Liver (tissue), 10 donors: ENCODE measurements at places on chromosomes 1 and 21. TPM values are rescaled to one million over a fixed set of nuclear protein-coding genes. Genes with fewer than 3 reads are reported as not detected.

Gene OR6N1
- not detected for polyA plus RNA-seq

Gene FMN2
- 0.17 TPM for polyA plus RNA-seq

Gene MIXL1
- not detected for polyA plus RNA-seq

Gene KIF14
- 0.28 TPM for polyA plus RNA-seq

Gene S100A10
- polyA plus RNA-seq, result 99.5 TPM

Gene AMY1C
- polyA plus RNA-seq, result not detected

Gene MPC2
- polyA plus RNA-seq, result 369 TPM
